ENCODE measurements at places on chromosomes 4 and X. TPM values are rescaled to one million over a fixed set of nuclear protein-coding genes. Genes with fewer than 3 reads are reported as not detected.

Gene TNMD
- 0.63 TPM for total RNA-seq

Gene SMIM10L2A
- total RNA-seq, result 3.5 TPM

Gene APLN
- total RNA-seq, result 0.31 TPM

Gene RNF150
- 34.2 TPM for total RNA-seq

Gene CT45A2
- not detected for total RNA-seq

Gene ODAPH
- total RNA-seq, result not detected

Gene ETDA
- not detected for total RNA-seq

Gene SLC26A1
- 2.9 TPM for total RNA-seq

Gene TMPRSS11D
- total RNA-seq, result not detected

Gene GATA1
- 0.60 TPM for total RNA-seq

Gene SATL1
- not detected for total RNA-seq

Gene ADH7
- total RNA-seq, result not detected

Gene TSPAN5
- 6.8 TPM for total RNA-seq

Gene FAM149A
- total RNA-seq, result 37.8 TPM

Gene ANAPC10
- 18.0 TPM for total RNA-seq

Gene GPR82
- total RNA-seq, result 0.98 TPM

Gene CD40LG
- 0.85 TPM for total RNA-seq

Gene SRPK3
- total RNA-seq, result 1.1 TPM

Gene LANCL3
- 0.38 TPM for total RNA-seq

Gene OTC
- not detected for total RNA-seq

Gene ATP2B3
- total RNA-seq, result not detected

Gene NIPAL1
- 6.9 TPM for total RNA-seq

Gene ITGB1BP2
- total RNA-seq, result 1.8 TPM

Gene TRPC5OS
- total RNA-seq, result not detected

Gene SSX2B
- not detected for total RNA-seq

Gene SPANXN4
- total RNA-seq, result not detected

Gene DDX53
- not detected for total RNA-seq

Gene PAGE1
- total RNA-seq, result not detected

Gene KDM6A
- 40.8 TPM for total RNA-seq

Gene ARL13A
- not detected for total RNA-seq

Gene IBSP
- total RNA-seq, result not detected

Gene PTCHD1
- total RNA-seq, result 0.63 TPM

Gene TMEM35A
- 1.1 TPM for total RNA-seq

Gene DUSP21
- not detected for total RNA-seq

Gene HTT
- 64.0 TPM for total RNA-seq

Data from kidney (tissue), 22 donors.